ENCODE measurements at places on chromosomes 4 and X.

- no peak for DNase-seq
These were observed 127.4 kb downstream of the ZNF330 start for GRCh38 chr4:141348125-141348524.

GRCh38 chr4:176153124-176153523 is 42.3 kb downstream of the SPATA4 start:
- DNase-seq = no peak

GRCh38 chr4:38904090-38904666 is 36.6 kb downstream of the FAM114A1 start:
- no peak for DNase-seq

DNA sequence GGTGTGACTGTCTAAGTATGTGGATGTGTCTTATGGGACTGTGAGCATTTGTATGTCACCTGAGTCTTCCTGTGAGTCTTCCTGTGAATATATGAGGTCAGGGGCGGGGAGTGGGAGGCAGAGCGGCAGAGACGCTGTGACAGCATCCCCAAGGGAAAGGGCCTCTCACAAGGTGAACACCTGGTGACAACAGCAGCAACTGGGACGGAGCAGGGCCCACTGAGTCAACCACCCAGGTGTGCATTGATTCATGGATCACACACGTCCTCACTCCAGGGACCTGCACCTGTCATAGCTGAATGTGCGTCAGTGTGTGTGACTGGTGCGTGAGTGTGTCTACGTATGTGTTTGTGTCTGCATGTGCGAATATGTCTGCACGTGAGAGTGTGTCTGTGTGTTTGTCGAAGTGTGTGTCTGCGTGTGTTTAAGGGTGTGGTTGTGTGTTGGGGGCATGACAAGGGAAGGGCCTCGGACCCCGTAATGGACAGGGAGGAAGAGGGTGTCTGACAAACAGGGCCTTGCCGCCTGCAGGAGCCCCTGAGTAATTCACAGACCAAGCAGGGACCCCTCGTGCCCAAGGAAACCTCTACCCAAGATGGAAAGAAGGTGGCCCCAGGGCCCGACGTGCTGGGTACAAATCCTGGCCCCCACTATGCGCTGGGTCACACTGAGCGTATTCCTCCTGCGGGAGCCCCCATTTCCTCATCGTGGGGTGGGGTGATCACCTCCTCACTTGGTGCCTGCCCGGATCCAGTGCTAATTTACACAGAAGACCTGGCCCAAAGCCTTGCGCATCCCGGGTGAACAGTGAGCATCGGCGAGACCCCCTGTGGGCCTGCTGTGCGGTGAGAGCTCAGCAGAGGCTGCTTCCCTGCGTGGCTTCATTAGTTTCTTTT is 76.7 kb downstream of the ABLIM2 start:
- no peak for DNase-seq

DNA sequence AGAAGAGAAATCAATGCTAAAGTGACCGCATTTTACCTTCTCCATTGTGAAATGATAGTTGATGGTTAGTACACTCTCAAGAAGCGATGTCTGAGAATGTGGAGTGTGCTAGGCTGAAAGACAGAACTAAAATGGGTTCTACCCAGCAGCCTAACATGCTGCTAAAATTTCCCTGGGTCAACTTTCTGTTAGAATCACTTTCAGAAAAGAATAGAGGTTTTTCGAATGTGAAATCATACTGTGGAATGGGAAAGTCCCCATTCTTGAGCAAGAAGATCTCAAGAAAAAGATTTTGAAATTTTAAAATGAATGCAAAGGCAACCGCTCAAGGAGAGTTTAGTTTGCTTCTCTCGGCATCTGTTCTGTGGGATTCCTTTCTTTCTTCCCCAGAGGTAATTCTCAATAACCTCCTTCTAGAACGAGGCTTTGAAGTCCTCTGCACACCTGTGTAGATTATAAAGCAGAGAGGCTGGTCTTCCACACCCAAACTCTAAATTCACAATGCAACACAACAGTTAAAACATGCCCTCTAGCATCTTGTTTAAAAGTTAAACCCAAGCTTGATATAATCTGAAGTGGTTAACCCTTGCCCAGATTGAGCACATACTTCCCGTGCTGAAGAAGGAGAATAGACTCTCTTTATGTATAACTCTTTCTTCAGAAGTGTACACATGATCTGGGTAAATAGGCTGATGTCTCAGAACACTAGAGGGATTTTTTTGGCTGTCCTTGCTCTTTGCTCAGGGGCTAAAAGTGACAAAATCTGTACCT is 208.7 kb upstream of the KLF3 start:
- DNase-seq = no peak

DNA sequence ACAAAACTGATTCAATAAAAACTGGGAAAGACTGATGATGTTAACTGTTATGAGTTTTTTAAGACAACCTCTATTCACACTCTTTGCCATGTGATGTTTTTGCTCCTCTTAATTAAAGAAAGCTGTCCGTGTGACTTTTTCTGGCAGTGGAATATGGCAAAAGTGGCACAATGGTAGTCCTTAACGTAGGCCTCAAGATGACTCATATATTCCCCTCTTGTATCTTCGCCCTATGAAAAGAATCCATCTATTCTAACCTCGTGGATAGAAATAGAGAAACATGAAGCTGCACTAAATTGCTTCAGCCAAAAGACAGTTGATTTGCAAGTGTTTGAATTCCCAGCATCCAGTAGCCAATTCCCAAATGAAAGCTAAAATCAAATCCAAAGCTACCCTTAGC is 603.8 kb upstream of the PCDH7 start:
- DNase-seq = peak; percentile 54

DNA sequence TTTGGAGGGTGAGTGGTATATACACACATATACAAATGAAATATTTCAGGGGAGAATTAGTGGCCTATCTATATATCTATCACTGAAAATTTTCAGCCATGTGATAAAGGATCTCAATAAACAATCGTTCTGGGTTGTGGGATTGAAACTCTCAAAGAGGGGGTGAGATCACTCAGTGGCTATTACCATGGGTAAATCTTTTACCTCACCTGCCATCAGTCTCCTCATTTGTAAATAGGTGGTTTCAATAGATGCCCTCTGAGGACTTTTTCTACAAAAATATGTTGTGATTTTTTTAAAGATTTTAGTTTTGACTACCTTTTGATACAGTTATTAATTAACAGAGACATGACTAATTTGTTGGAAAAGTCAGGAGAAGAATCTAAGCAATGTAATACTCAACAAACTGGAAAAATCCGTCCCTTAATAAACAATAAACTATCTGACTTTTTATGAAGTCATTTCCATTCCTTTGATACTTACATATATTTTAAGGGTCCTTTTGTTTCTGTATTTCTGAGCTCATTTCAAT is 192.8 kb downstream of the MAD2L1 start:
- no peak for DNase-seq

DNA sequence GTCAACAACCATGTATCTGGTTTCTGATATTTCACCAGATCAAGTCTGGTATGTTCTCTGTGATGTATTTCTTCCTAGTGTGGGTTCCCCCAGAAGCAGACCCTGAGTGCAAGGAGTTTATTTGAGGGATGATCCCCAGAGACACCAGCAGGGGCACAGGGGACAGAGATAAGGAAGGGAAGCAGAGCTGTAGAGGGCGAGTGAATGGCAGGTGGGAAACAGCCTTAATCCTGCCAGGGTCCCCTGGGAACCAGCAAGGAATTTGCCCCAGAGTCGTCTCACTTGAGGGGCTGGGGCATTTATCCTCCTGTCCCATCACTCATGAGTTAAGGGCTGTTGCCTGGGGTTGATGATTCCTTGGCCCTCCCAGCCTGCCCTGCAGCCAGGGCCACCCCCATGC is 206.4 kb upstream of the BCOR start:
- no peak for DNase-seq

GRCh38 chr4:186249785-186250754 is 15.9 kb upstream of the F11 start:
- DNase-seq = no peak

GRCh38 chrX:140711894-140712293 is 2.3 kb downstream of the LINC00632 start:
- no peak for DNase-seq

DNA sequence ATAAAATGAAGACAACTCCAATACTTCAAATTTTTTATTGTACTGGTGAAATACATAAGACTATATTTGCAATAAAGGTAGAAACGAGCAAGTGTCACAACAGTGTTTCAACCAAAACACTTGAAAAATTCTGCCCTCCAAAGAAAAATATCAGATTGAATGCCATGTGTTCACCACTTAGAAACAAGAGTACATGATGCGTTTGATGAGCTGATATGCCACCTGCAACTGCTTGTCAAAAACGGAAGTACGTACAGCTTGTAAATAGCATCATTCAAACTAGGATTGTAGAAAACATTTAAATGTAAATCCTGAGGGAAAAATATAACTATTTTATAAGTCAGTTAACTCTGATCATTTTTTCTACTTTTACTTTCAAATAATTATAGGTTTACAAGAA is 276.1 kb downstream of the ANTXR2 start:
- no peak for DNase-seq

- no peak for DNase-seq
These were observed 85.6 kb upstream of the KIT start for GRCh38 chr4:54572152-54572542.

DNA sequence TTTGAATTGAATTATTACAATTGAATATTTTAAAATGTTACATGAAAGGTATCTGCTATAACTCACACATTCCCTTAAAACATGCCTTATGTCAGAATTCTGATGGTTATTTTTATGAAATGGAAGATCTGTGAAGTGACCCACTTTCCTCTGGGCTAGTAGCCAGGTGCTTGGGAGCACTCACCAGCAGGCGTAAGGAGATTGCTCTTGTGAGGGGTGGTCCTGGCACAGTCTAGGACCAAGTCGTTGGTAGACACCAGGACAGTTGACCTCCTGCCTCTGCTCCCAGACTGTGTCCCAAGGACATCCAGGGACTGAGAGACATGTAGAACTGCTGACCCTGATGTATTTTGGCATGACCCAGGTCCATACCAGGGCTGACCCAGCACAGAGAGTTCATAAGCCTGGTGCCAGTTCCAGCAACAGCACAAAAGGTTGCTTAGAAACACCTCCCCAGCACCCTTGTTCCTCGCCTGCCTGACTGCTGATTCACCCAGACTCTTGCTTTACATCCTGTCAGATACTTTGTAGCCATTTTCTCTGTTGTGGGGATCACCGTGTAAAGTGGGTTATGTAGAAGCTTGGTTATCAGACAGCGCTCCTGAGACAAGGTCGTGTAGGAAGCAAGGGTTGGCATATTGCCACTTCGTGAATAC is 48.5 kb downstream of the NELFA start:
- DNase-seq = no peak

GRCh38 chr4:98110929-98111328 is 32.3 kb downstream of the STPG2 start:
- DNase-seq = no peak

DNA sequence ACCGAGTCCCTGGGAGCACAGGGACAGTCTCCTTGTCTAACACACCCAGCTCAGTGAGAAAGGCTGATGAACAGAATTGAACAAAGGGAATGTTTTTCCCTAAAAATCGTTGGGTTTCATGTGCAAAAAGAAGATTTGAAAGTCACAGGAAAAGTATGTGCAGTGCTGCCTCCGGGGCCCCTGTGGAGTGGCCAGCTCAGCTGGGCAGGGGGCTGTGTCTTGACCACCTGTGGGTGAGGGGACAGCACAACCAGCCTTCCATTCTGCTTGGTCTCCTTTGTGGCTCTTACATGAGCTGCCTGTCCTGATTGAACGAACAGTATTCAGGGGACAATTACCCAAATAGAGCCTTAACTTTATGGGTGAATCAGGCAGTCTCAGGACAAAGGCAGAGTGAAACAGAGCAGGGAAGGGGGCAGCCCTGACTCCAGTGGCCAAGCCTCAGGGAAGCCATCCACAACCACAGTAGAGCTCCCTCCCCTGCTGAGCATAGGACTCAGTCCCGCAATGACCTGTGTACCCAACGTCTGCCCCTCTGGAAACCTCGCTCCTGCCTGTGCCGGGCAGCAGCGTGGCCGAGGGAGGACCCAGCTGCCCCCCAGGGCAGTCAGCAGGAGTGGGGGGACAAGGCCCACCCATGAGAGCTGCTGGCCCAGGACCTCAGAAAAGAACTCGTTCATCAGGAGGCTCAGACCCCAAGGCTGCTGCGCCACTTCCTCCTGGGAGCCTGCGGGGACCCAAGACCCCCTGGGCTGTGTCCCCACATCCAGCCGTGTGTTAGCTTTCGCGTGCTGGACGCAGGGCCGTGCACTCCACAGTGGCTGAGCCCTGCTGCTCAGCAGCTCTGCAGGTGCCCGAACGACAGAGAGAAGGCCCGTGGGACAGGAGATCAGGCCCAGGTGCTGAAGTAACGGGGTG is 59.6 kb upstream of the MXD4 start:
- no peak for DNase-seq

DNA sequence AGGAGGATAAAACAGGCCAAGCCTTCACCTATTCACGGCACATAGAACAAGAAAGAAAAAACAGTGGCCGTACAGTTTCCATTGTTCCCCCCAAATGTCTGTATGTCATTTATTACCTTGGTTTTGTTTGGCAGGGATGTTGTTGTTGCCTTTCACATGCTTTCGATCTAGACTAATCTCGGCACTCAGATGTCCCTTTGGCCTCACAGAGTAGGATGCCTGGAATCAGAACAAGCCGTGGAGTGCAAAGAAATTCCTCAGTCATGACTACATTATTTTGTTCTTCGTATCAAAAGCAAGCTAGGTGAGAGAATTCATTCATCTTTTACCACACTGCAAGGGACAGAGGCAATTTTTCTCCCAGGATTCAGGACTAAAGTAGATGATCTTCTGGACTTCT is 106.9 kb downstream of the SMIM20 start:
- no peak for DNase-seq

DNA sequence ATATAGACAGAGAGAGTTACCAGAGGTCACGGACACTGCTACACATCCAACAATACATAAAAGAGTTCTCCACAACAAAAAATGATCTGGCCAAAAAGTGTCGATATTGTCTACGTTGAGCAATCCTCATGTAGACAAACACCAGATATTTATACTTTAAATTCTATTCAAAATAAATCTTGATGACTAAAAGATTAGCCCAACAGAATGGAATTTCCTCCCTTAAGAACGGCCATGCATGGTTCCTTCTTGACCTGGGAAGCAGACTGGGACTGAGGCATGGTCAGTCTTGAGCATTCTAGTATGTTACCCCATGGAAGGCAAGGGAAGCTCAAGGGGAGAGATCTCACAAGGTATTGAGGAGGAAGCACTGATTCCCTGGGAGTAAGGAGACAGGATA is 43.5 kb downstream of the LHFPL1 start:
- no peak for DNase-seq

DNA sequence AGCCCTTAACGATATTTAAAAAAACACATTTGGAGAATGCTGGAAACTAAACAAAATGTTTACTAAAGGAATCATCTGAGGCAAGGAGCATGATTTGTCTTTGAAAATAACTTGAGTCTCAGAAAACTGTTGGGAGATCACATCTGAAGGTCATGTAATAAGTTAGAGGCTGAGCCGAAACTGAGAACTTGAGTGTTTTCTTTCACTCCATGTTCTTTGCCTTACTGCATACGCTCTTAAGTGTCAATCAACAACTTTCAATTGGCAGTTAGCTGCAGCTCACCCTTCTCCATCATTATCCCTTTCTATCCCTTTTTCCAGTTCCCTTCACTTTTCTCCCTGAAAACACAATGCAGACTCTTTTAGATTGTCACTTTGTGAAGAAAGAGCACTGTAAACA is 216.2 kb downstream of the ADGRA3 start:
- DNase-seq = no peak

Measured in COLO829 (cell line).